Stimulated activated CD8-positive, alpha-beta memory T cell treated with anti-CD3 and anti-CD28 coated beads, Interleukin-4, amount 100 ng/mL, for 1 hour (primary cell): ENCODE measurements at places on chromosomes 2 and 18.
A peak's percentile ranks its signal among the peaks of the same experiment; 100 is the strongest.

DNA sequence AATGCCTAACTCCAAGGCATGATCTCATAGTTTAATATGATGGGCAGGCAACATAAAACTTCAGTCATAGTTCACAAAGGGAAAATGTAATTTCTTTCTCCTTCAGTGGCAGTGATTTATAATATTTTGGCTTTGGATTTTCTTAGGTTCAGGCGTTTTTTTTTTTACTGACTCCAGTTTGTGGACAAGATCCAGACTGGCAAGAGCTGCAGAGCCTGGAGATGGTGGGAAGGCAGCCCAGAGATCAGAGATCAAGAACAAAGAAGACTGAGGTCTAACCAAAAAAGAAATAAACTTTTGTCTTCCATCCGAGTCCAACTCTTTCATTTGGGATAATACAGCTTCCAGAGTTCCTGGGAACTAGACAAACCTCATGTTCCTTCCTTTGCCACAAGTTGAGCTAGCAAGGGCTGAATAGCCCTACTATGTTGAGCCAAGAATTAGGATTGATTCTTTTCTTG, 215.3 kb upstream of the SETBP1 start:
- DNase-seq = no peak

- peak; percentile 10 for DNase-seq
Observed at GRCh38 chr2:168336786-168337388, 89.5 kb upstream of the STK39 start.

DNA sequence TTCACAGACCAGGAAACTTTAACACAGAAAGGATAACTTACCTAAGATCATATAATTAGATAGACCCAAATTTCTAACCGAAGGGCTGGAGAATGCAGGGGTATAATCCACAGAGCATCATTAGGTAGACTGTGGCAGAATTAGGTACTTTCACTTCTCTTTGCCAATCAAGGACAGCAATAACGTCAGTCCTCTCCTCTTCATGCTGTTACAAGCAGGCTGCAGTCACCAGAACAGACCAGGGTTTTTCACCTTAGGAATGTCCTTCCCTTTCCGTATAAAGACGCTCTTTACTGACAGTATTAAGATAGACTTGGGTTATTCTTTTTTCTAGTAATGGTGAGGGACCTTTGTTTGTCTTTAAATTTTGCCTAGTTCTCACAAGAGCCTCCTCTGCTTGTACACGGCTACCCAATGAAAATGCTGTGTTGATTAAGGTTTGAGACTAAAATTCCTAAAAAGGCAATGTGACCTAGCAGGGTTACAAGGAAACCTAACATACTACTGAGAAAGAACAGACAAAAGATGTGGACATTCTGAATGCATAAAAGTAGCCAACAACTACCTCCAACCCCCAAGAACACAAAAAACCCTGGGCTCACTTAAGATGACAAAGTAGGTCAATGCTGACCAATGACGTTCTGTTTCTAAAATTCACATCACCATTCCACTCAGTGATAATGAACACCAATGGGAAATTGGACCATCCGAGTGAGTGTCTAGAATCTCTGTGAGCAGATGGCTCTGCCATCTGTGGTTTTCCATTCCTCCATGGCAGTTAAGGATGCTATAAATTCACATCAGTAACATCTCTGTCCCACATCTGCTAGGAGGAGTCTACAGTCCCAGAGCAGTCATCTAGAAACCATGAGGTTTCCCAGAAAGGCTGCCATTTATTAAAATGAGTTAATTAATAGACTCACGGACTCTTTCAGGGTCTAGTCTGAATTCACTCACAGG, 2.1 kb downstream of the PDIA6 start:
- DNase-seq = no peak

DNA sequence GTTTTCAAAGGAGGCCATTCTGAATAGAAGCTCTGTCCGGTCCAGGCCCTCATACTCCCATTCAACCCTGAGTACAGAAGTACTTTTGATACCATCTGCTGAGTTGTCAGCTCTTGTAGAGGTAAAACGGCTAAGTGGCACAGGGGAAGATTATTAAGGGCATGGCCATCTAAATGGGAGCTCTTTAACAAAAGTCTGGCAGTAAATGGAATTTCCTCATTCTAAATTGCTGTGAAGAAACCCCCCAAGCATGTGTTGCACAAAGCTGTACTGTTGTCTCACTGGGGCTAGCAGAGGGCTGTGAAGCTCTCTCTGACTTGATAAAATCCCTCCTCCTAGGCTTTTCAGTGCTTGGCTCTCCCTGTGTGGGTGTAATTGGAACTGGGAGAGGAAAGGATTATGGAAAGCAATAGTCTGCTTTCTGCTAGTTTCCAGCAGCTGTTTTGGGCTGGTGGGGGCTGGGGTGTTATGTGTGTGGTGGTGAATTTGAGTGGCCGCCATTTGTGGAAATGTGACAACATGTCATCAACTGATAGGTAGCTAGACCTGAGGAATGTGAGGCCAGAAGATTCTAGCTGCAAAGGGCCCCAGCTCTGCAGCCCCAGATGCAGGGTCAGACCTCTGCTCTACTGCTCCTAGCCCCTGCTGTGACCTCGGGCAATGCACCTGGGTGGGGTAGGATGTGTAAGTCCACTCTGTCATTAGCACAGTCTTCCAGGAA, 65.1 kb downstream of the MAP4K4 start:
- no peak for DNase-seq

GRCh38 chr2:183063083-183063482, 15.5 kb upstream of the DUSP19 start:
- DNase-seq = no peak

- DNase-seq = no peak
Observed at GRCh38 chr2:42880738-42881690, 88.6 kb upstream of the HAAO start.

GRCh38 chr2:232563580-232563979, 13.1 kb downstream of the EIF4E2 start:
- no peak for DNase-seq

- DNase-seq = no peak
Observed at GRCh38 chr2:64828261-64828660, 160.9 kb upstream of the SLC1A4 start.

DNA sequence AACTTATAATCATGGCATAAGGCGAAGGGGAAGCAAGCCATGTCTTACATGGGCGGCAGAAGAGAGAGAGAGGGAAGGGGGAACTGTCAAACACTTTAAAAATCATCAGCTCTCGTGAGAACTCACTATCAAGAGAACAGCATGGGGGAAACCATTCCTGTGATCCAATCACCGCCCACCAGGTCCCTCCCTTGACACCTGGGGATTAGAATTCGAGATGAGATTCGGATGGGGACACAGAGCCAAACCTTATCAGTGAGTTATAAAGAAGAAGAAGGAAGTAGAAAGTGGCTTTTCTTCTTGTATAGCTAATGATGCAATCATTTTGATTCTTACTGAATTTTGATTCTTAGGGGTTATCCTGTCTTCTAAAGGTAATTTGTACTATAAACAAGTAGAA, 51.4 kb downstream of the SMCHD1 start:
- DNase-seq = no peak

GRCh38 chr2:170492010-170492409, 223.1 kb upstream of the SP5 start:
- DNase-seq = no peak

DNA sequence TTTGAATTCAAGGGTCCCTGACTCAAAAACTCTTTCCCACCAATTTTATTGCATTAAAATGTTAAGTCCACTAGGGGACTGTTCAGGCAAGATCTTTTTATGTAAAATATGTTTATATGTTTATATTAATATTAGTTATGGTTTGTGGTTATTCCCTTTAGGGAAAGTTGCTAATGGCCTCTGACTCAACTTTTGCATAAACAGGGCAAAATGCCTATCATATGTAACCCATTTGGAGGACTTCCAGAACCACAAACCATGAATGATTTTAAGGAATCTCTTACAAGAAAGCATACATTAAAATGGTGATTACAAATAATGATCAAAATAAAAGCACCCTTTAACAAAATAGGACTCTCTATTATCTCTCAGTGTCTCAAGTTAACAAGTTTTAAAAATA, 1484.5 kb upstream of the ZEB2 start:
- no peak for DNase-seq
